SJCRH30 (cell line): ENCODE measurements at places on chromosomes 3 and 15. TPM values are rescaled to one million over a fixed set of nuclear protein-coding genes. Genes with fewer than 3 reads are reported as not detected.
A peak's percentile ranks its signal among the peaks of the same experiment; 100 is the strongest.

Gene ABHD5
- total RNA-seq, result 7.9 and 11.2 TPM in 2 replicates

- no peak for DNase-seq
These were observed 5.0 kb upstream of the FEZF2 start for GRCh38 chr3:62378311-62378789.

- peak; percentile 49 for DNase-seq
These were observed 866 bp downstream of the TNIK start for GRCh38 chr3:171459137-171459941.

DNA sequence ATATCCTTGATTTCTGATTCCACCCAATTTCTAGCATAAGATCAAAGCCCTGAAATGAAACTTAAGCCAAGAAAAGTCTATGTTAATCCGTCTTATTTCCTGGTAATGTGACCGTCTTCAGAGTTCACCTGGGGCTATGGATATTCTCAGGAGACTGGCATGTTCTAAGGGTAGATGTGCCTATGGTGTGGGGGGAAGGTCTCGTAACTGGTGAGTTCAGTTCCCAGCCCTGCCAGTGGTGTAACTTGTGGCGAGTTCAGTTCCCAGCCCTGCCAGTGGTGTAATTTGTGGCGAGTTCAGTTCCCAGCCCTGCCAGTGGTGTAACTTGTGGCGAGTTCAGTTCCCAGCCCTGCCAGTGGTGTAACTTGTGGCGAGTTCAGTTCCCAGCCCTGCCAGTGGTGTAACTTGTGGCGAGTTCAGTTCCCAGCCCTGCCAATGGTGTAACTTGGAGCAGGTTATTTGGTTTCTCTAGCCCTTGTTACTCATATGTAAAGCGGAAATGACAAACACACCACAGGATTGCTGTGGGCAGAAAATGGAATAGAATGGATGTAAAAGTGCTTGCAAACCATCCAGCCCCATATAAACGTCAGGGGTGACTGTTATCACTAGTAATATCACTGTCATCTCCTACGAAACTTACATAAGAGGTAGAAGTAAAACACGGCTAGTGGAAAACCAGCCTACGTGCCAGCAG is 30.4 kb downstream of the SLC51A start:
- no peak for DNase-seq

GRCh38 chr15:80507638-80508316 is 103.6 kb downstream of the ARNT2 start:
- no peak for DNase-seq
